Bronchial epithelial cell (primary cell): ENCODE measurements at places on chromosomes 2 and 18. TPM values are rescaled to one million over a fixed set of nuclear protein-coding genes. Genes with fewer than 3 reads are reported as not detected.

The FOXI3 gene
- under 0.01 TPM in 1 of 2 replicates, not detected in the other for total RNA-seq

GRCh38 chr2:227016894-227017293, 147.1 kb downstream of the COL4A4 start:
- DNase-seq: peak; percentile 38

GRCh38 chr18:47719096-47719780, 211.2 kb downstream of the SMAD2 start:
- DNase-seq: no peak

GRCh38 chr2:166115589-166115988, 12.2 kb downstream of the SCN1A start:
- no peak for DNase-seq

The PCARE gene
- total RNA-seq: not detected in 2 replicates

DNA sequence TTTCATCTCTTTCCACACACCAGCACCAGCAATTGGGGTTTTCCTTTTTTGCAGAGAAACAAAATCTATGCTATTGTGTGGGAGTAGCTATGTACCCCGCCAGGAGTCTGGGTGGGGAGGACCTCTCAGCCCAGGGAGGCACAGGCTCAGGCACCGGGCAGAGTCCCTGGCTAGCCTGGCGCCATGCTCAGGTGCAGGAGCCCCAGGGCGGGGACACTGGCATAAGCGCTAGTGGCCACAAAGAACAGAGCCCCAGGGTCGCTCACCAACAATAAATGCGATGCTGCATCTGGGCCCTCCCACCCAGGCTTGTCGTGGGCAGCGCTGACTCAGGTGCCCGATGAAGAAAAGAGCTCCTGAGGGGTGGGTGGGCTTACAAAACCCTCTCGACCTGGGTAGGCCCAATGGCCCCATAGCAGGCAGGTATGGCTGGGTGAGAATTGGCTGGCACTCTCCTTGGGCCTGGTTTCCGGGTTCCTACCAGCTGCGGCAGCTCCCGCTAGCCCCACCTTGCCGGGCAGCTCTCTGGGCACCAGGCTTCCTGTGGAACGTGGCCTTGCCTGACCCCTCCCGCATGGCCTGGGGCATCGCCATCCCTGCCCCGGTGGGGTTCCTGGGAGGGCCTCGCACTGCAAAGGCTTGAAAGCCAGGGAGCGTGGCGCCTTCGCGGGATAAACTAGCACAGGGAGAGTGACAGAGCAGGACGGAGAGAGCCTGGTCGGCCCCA, 31.8 kb upstream of the COL6A3 start:
- DNase-seq: no peak

The MYCN gene
- total RNA-seq: not detected in 2 replicates

DNA sequence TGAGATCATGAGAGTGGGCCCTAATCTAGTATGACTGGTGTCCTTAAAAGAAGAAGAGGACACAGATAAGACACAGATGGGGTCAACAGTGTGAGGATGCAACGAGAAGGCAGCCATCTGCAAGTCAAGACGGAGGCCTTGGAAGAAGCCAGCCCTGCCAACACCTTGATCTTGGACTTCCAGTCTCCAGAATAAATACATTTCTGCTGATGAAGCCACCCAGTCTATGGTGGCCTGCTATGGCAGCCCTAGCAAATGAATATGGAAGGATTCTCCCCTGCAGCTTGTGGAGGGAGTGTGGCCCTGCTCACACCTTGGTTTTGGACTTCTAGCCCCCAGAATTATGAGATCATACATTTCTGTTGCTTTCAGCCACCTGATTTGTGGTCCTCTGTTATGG, 12.3 kb downstream of the CTIF start:
- DNase-seq: no peak

The FIGN gene
- total RNA-seq: 0.79 and 1.4 TPM in 2 replicates

DNA sequence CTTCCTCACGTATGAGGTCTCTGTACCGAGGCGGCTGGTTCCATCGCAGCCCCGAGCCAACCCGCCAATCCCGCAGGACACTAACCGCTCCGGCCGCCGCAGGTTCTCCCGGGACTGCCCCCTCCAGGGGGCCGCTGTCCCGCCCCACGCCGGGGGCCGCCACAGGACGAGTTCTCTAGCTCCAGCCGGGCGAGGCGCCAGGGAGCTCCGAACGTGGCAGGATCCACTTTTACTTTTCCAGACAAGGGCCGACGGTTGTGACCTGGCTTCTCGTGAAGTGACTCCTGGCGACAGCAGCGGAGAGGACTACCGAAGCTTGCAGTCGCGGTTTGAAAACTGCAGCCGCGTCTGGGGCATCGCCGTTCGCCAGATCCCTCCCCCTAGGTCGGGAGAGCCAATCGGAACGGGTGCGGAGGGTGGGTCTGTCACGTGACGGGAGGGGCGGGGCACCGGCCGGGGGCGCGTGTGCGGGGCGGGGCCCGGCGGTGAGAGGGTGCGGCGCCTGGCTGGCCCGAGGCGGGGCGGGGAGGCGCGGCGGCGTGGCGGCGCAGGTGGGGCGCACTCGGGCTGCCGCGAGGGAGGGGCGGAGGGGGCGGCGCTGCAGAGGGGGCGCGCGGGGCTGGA, at the start of gene STK17B:
Gene STK17B, minus strand, starts transcription at position 331 of the 624 bp plus-strand sequence. CDS start 8,195 bp downstream, outside the sequence.
- DNase-seq: peak; percentile 80

The CXCR1 gene
- total RNA-seq: not detected in 2 replicates

The TDRD15 gene
- not detected in 2 replicates for total RNA-seq

The AGXT gene
- total RNA-seq: not detected in 2 replicates

- DNase-seq: no peak
Observed at GRCh38 chr2:39281391-39281790, 37.6 kb upstream of the CDKL4 start.

The PLA2R1 gene
- 2.1 and 4.5 TPM in 2 replicates for total RNA-seq

The CCDC85A gene
- 0.13 TPM in 1 of 2 replicates, not detected in the other for total RNA-seq

The ANKRD44 gene
- total RNA-seq: 0.26 and 0.90 TPM in 2 replicates

GRCh38 chr2:25313711-25314513, 27.8 kb downstream of the DNMT3A start:
- no peak for DNase-seq

- no peak for DNase-seq
Observed at GRCh38 chr2:85599468-85600234, 2.8 kb downstream of the TMEM150A start.

- DNase-seq: no peak
Observed at GRCh38 chr18:12750715-12751502, 48.1 kb downstream of the PSMG2 start.

DNA sequence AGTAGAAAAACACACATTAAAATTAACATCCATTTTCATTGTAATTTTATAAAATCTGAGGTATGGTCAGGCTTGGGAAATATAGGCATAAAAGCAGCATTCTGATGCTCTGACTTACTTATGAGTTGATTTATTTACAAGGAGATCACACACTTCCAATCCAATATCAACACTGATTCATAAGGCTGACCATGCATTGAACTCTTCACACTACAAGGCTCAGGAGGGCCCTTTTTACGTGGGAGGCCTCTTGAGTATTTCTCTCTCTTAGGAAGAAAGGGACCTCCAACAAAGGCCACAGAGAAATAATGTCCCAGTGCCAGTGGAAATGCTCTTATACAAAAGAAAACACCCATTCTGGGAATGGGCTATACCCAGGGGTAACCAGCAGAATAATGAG, 222.8 kb downstream of the NAPG start:
- DNase-seq: peak; percentile 23

The INO80C gene
- 5.3 and 9.5 TPM in 2 replicates for total RNA-seq

- DNase-seq: peak; percentile 96
Observed at GRCh38 chr2:28621172-28622100, 125.6 kb downstream of the PLB1 start.

The CASP10 gene
- 2.6 and 5.1 TPM in 2 replicates for total RNA-seq

The DOK6 gene
- total RNA-seq: not detected in 2 replicates

The DNER gene
- total RNA-seq: 0.51 and 1.8 TPM in 2 replicates
